Tibial artery (tissue), 4 donors: ENCODE measurements at places on chromosomes 11 and 22.
A peak's percentile ranks its signal among the peaks of the same experiment; 100 is the strongest.

GRCh38 chr22:17922925-17923903, 101.1 kb downstream of the MICAL3 start:
- H3K4me1 ChIP-seq, result peaks cover 80% of the 10 kb centered on the region
- no peak overlapping the region for H3K4me3 ChIP-seq
- DNase-seq, result no peak
- no peaks in the 10 kb centered on the region for H3K27me3 ChIP-seq

DNA sequence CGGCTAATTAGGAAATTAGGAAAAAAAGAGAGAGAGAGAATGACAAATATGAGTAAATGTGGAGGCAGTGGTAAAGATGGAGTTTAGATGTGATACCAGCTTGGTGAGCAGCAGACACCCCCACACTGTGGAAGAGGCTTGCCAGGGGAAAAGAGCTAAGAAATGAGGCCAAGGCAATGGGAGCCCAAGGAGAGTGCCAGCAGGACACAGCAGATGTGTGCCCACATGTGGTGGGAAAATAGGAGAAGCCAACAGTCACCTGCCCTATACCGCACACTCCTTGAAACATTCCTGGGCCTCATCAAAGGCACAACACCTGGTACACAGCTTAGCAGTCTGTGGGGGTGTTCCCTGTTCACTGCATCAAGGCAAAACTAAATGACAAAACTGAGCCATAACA, 104.9 kb downstream of the FAM76B start:
- H3K36me3 ChIP-seq, result no peaks in the 10 kb centered on the region
- H3K27ac ChIP-seq, result peak overlapping the region; percentile 40

DNA sequence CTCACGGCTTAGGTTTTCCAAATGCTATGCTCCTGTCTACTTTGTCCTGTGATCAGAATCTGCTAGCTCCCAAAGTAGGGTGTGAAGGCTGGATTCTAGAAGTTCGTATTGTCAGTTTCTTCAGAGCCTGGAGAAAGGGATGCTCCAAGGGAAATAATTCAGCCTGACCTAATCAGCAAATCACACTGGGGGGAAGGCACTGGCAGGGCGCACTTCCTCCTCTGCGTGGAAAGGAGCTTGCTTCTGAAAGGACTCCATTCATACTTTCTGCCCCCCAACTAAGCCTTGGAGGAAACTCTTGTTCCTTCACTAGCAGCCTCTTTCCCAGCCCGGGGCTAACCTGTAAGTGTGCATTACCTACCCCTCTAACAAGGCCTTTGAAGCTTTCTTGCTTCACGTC, 165.9 kb downstream of the NAV2 start:
- no peaks in the 10 kb centered on the region for H3K4me1 ChIP-seq
- H3K4me3 ChIP-seq, result no peak overlapping the region
- peak overlapping the region; percentile 4 for H3K27ac ChIP-seq
- H3K27me3 ChIP-seq, result no peaks in the 10 kb centered on the region
- peaks cover 38% of the 10 kb centered on the region for H3K36me3 ChIP-seq

- H3K4me1 ChIP-seq, result no peaks in the 10 kb centered on the region
- no peak for DNase-seq
- no peak overlapping the region for H3K27ac ChIP-seq
- H3K4me3 ChIP-seq, result no peak overlapping the region
- no peaks in the 10 kb centered on the region for H3K36me3 ChIP-seq
Measured at GRCh38 chr11:110774138-110775014, 62.1 kb upstream of the ARHGAP20 start.

GRCh38 chr22:45008751-45009605, 827 bp downstream of the PHF21B start:
- DNase-seq, result no peak
- H3K4me3 ChIP-seq, result peak overlapping the region; percentile 52
- no peak overlapping the region for H3K27ac ChIP-seq
- H3K4me1 ChIP-seq, result peaks cover 34% of the 10 kb centered on the region
- peaks cover 89% of the 10 kb centered on the region for H3K27me3 ChIP-seq

DNA sequence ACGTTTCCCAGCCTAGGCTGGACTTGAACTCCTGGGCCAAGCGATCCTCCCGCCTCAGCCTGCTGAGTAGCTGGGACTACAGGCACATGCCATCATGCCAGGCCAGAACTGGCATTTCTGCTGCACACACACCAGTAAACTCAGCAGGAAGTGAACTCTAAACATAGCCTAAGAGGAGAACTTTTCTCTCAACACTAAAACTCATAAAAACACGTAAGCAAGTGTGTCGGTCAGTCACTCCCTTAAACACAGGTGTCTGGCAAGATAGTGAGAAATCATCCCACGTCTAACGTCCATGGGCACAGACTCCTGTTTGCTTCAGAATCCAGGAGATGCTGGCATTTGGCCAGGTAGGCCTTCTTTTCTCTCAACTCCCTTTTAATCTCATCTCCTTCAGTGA, 104.8 kb downstream of the RPL27A start:
- no peaks in the 10 kb centered on the region for H3K36me3 ChIP-seq
- H3K4me3 ChIP-seq, result no peak overlapping the region
- no peaks in the 10 kb centered on the region for H3K27me3 ChIP-seq
- H3K4me1 ChIP-seq, result peaks cover 17% of the 10 kb centered on the region
- peak overlapping the region; percentile 45 for H3K27ac ChIP-seq
- no peak for DNase-seq

- peak; percentile 78 for DNase-seq
- H3K27ac ChIP-seq, result peak overlapping the region; percentile 88
- H3K36me3 ChIP-seq, result peaks cover 8% of the 10 kb centered on the region
- no peak overlapping the region for H3K4me3 ChIP-seq
Measured at GRCh38 chr11:45853332-45854219, 6.3 kb downstream of the CRY2 start.

DNA sequence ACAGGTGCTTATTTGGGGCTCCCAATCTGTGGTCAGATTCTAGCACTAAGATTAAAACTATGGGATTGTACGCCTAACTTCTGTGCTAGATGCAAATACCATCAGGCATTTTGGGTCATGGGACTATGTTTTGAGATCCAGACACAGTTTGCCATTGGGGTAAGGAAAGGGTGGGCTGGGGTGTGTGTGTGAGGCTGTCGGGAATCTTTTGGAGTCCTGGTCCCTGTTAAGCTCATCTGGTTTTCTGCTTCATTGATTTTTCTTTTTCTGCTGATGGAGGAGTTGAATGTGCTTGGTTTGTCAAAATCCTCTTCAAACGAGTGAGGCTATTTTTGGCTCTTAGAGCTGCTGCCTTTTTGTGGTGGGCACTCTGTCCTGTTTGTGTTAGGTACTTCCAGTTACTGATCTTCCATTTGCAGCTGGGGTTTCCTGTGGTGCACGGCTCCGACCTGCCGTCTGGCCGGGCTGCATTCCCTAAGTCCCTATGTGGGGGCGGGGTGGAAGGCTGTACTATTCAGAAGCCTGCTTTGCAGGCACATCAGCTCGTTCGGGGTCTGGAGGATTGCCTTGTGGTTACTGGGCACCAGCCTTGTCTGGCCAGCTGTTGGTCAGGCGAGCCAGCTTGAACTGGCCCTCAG, 2.9 kb downstream of the BCR start:
- peaks cover 54% of the 10 kb centered on the region for H3K4me1 ChIP-seq
- H3K36me3 ChIP-seq, result no peaks in the 10 kb centered on the region
- no peaks in the 10 kb centered on the region for H3K27me3 ChIP-seq
- DNase-seq, result peak; percentile 85
- H3K4me3 ChIP-seq, result peak overlapping the region; percentile 69

GRCh38 chr11:102552447-102553194, 22.1 kb upstream of the MMP7 start:
- no peaks in the 10 kb centered on the region for H3K27me3 ChIP-seq
- H3K4me1 ChIP-seq, result no peaks in the 10 kb centered on the region
- no peak overlapping the region for H3K4me3 ChIP-seq
- H3K27ac ChIP-seq, result no peak overlapping the region
